ENCODE measurements at places on chromosomes 13 and 19.

DNA sequence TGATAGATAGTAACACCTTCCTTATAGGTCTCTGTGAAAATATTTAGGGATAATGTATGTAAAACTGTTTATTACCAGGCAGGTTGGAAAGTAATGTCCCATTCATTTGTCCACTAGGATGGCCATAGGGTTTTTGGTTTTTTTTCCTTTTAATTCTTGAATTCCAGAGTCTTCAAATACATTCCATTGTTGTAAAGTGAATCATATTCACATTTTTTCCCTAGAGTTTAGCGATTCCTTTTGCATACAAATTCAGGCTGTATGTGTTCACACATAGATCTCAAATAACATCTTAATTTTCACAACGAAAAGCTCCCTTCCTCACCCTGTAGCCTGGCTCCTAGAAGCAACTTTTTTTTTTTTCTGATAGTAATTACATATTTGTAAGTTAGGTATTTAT, 1.8 kb upstream of the ZNF557 start:
- DNase-seq, result no peak

GRCh38 chr13:44407379-44407778, 33.8 kb downstream of the SERP2 start:
- DNase-seq, result no peak

- no peak for DNase-seq
Measured at GRCh38 chr13:40580566-40581276, 85.7 kb downstream of the FOXO1 start.

DNA sequence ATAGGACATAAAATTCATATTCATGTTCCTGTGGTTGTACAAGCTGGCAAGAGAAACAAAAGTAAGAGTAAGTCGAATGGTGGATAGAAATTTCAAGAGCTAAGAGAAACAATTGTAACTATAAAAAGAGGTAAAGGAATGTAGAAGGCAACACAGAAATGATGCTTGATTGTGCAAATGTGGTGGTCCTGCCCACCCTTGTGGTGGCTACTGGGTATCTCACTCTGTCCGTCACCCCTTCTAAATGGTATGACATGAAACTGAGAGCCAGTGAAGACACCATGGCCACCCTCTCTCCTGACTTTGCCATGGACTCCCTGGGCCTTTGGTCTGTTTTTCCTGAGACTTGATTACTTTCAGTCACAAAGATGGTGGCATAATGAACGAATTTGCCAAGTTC, 925.9 kb upstream of the SLITRK6 start:
- no peak for DNase-seq

DNA sequence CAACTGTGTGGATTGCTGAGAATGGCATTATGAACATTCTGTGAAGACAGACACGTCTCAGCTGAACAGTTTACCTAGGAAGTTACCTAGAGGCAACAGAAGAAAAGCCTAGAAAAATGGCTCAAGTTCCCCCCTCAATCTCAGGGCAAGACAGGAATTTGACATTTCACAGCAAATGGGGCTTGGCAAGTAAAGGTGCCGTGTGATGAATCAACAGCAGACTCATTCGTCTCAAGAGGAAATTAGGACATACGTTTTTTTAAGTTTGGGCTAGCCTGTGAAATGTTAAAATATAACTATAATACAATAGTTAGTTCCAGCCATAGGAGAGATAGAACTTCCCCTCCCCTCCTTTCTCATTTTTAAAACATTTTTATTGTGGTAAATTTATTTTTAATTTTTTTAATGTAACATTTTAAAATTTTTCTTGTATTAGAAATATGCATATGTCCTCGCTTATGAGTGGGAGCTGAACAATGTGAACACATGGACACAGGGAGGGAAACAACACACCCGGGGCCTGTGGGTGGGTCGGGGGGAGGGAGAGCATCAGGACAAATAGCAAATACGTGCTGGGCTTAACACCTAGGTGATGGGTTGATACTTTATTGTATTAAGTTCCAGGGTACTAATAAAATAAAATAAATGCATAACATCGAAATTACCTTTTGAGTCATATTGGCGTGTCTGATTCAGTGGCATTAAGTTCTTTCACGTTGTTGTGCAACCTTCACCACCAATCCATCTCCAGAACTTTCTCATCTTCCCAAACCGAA, 116.0 kb downstream of the COL4A2 start:
- DNase-seq, result no peak

DNA sequence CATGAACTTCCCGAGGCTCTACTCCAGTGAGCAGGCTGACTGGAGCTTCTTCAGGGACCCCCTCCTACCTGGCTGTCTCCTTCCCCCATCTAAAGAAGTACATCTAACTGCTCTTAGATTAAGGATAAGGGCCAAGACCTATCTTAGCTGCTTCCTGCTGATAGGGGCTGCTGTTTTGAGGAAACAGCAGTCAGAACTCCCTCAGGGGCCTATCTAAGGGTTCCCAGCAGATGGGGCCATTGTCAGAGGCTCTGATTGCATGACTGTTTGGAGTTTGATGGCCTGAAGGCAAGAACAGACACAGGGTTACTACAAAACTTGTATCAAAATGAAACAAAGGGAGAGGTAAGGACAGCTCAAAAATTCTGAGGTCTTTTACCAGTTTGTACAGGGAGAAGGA, 2636.9 kb upstream of the PCDH20 start:
- DNase-seq, result no peak

GRCh38 chr13:50326811-50327210, 311.6 kb downstream of the KCNRG start:
- DNase-seq, result no peak

GRCh38 chr13:91270031-91270430, 77.5 kb upstream of the MIR17HG start:
- no peak for DNase-seq

DNA sequence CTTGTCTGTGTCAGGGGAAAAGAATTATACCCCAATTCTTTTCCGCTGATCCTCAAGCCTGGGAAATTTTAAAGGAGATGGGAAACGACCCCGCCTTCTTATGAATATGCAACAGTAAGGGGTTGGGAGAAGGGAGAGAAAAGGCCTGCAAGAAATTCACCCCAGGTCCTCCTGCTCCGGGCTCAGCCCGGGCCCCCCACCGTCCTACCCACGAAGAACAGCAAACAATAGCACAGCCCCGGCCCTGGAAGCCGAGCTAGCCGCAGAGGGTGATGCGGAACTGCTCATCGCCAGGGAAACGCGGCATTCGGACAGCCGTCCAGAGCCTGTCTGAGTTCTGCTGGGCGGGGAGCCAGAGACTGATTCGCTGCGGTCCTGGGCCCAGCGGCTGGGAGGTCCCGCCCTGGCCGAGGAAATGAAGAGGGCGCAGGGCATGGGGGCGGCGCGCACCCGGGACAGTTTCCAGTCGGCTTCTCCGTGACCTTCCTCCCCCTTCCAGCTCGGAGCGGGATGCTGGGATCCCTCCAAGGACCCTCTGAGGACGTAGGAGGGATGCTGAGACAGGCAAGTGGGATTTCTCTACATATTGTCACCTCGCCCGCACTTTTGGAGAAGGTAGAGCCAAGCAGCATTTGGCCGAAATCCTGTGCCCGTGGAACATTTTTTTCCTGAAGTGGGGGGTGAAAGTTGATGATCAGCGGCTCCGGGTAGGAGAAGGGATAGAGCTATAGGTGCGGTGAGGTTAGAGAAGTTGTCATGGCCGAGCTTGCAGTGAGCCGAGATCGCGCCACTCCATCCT, 82.3 kb upstream of the C1QTNF9B start:
- peak; percentile 8 for DNase-seq

DNA sequence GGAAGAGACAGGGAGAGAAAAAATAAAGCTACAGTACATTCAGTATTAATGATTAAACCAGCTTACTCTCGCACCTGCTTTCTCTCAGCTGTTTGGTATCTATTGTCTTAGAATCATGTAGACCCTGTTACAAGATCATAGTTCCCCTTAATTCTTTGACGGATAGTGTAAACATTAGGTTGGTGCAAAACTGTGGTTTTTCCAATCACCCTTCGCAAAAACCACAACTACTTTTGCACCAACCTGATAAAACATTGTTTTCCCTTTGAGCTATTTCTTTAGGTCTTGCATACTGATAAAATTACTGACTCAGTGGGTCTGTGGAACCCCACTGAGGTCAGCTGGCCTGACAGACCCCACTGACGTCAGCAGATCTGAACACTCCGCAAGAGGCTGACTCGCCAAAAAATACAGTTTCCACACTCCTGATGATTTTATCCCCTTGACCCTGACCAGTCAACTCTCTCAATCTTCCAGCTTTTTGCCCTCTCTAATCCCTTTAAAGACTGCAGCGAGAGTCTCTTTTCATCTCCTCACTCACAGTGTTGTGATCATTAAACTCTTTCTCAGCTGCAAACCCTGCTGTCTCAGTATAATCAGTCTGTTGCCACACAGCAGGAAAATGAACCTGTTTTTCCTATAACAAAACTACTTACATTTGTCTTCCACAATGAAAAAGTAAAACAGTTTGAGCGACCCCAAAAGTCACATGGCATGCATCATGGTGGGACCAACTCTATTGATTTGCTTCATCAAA, 123.9 kb downstream of the SLITRK6 start:
- DNase-seq, result no peak

GRCh38 chr13:79658333-79658975, 177.5 kb downstream of the NDFIP2 start:
- no peak for DNase-seq

DNA sequence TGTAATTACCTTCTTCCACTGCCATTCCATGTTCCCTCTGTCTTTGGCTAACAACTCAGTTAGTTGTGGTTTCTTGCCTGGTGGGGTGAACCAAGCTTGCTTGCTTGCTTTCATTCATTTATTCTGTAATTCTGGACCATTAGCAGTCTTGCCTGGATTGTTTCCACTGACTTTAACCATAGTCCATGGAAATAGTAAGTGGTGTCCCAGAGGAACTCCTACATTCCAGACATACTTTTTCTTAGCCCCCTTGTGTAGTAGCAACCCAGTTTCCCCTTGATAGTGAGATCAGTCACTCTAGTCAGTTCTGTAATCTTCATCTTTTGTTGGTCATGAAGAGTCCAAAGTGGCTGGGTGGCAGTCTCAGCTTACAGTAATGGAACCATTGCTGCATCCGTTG, 23.2 kb downstream of the PDS5B start:
- DNase-seq, result no peak

DNA sequence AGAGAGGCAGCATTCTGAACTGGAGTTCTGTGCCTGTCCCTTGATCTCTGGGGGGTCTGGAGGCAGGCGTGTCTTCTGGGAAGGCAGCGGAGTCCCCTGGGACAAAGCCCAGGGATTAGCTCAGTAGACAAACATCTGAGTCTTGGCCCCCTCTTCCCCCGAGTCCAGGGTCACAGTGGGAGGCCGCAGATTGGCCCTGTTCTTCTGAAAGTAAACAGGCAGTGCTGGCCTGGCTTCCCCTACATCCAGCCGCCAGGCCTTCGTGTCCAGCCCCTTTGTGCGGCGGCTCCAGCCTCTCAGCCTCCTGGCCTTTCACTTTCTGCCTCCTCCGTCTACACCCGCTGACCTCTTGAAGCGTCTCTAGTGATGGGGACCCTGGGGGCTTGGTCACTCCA, 989 bp downstream of the NFILZ start:
- DNase-seq, result no peak

GRCh38 chr13:26707122-26708006, 53.2 kb downstream of the GPR12 start:
- DNase-seq, result peak; percentile 39

- DNase-seq, result no peak
Measured at GRCh38 chr19:5104871-5105351, 136.0 kb downstream of the KDM4B start.

DNA sequence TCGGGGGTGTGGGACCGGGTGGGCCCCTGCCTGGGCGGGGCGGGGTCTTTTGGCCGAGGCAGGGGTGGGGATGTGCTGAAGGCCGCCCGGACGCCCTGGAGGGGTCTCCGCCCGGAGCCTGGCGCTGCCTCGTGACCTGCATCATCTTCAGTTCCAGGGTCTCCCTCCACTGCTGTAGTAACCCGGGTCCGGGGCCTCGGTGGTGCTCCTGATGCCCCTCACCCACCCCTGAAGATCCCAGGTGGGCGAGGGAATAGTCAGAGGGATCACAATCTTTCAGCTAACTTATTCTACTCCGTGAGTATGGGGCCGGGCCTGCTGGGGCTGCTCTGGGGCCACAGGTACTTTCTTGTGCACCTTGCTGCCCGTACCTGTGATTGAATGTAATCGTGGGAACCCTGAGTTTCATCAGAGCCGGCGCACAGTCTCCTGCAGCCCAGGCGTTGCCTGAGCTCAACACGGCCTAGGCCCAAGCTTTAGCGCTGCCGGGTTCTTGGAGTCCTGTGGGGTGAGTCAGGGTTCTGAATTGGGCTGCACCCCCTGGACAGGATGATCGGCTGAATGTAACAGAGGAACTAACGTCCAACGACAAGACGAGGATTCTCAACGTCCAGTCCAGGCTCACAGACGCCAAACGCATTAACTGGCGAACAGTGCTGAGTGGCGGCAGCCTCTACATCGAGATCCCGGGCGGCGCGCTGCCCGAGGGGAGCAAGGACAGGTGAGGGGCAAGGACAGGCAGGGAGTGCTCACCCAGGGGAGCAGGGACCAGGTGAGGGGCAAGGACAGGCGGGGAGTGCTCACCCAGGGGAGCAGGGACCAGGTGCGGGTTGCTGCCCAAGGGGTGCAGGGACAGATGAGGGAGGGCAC, 10.5 kb downstream of the PEAK3 start:
- no peak for DNase-seq

- DNase-seq, result no peak
Measured at GRCh38 chr19:32581705-32582179, 752 bp downstream of the PDCD5 start.

DNA sequence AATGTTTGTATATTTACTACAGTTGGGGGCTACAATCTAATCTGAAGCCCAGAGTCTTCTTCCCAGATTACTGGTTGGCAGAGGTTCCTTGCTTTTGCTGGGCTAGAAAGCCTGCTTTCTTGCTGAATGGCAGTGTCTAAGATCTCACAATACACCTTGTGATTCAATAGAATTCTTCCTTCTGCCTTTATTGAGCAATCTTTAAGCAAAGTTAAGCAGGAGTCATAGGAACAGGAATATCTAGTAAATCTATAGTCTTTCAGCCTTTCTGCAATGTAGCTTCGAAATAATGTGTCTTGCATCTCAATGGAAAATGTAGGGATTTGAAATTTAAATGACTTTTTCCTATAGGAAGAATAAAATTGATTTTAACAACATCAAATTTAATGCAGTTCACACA, 346.1 kb downstream of the SLITRK1 start:
- no peak for DNase-seq

DNA sequence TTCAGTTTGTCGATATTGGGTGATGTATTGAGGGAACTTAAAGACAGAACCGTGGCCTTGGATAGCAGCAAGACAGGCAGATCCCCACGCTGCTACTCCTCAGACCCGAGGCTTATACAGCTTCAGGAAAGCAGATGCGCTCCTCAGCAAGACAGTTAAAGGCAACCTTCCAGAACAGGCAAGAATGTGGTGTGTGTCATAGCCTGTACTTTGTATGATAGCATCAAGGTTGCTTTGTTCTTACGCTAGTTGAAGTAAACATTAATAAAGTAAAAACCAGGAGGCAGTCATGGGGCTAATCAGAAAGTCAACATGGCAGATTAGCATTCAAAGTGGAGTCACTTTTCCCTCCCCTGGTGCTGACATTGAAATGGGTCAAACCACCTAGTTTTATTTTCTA, 473.2 kb downstream of the DCT start:
- no peak for DNase-seq

All from CD4-positive, alpha-beta T cell treated with Interleukin-2 at 100 ng/mL for 4 hours (primary cell).